ENCODE measurements at places on chromosomes 5 and 9.

GRCh38 chr5:151196556-151197290, 27.2 kb downstream of the CCDC69 start:
- no peak for DNase-seq

GRCh38 chr9:7936996-7937395, 137.4 kb upstream of the DMAC1 start:
- DNase-seq: no peak

- no peak for DNase-seq
Measured at GRCh38 chr9:92612292-92612691, 57.6 kb downstream of the IPPK start.

- DNase-seq: no peak
Measured at GRCh38 chr9:135478191-135478590, 1.4 kb upstream of the PPP1R26 start.

DNA sequence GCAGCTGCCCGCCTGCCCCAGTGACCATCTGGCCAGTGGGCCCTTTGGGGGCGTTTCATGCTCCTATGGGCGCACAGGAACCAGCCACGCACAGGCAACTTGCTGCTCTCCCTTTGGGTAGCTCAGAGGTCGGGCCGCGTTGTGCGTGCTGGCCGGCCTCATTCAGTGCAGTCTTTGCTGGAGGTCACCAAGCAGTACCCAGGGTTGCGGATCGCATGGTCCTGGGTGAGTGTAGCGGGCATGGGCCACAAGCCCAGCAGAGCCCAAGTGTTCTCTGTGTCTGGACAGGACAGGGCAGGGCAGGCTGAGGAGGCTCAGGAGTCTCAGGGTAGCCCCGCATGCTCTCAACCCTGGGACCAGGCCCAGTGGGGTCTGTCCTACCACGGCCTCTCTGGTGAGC, 9.9 kb upstream of the MRNIP start:
- no peak for DNase-seq

DNA sequence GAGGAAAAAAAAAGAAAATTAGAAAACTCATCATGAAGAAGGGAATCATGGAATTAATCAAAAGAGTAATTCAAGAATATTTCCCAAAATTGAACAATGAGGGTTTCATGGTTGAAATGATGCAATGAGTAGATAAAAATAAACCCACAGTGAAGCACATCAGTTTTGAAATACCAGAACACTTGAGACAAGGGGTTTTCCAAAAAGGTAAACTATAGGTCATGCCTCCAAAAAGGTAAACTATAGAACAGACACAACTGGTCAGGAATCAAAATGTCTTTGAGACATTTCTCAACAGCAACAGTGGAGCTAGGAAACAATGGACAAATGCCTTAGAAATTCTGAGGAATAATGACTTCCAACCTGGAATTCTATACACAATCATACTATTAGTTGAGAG, 60.2 kb upstream of the PCSK5 start:
- DNase-seq: no peak

GRCh38 chr5:40733434-40733833, 22.3 kb downstream of the TTC33 start:
- no peak for DNase-seq

GRCh38 chr5:180340856-180341255, 12.3 kb downstream of the GFPT2 start:
- no peak for DNase-seq

DNA sequence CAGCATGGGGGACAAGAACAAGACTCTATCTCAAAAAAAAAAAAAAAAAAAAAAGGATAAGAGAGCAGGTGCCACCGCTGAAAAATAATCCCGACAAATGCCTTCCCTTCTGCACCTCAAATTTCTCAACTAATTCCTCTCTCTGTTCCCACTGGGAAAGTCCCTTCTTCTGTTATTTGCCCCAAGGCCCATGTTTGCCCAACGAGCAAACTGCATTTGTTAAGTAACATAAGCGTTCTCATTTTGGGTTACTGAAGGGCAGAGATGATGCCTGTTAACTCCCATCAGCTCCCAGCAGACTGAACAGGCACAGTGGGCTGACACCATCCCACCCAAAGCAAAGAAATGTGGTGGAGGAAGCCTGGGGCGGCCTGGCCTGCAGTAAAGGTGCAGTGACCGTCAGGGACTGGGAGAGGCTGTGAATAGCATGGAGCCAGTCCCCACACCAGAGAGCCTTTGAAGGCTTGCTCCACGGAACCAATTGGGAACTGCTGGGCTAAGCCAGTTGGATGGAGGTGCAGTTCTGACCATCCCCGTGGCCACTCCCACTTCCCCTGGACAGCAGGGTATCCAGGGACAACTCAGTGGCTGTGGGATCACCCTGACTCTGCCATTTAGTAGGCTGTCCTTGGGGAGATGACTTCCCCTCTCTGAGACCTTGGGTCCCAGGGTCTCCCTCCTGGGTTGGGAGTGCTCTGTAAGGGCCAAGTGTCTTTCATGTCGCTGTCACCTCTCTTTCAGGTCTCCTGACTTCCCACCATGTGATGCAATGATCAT, 149.7 kb upstream of the IER5L start:
- no peak for DNase-seq

DNA sequence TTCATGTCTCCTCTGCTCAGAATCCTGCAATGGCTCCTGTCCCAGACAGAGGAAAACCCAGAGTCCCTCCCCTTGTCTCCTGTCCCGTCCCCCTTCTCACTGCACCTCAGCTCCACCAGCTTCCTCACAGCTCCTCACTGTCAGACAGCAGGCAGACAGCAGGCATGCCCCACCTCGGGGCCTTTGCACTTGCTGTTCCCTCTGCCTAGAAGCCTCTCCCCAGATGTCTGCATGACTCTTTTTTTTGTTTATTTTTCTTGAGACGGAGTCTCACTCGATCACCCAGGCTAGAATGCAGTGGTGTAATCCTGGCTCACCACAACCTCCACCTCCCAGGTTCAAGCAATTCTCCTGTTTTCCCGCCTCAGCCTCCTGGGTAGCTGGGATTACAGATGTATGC, 8.8 kb upstream of the SLC6A7 start:
- no peak for DNase-seq

GRCh38 chr5:75457691-75458090, 53.7 kb downstream of the CERT1 start:
- DNase-seq: no peak

DNA sequence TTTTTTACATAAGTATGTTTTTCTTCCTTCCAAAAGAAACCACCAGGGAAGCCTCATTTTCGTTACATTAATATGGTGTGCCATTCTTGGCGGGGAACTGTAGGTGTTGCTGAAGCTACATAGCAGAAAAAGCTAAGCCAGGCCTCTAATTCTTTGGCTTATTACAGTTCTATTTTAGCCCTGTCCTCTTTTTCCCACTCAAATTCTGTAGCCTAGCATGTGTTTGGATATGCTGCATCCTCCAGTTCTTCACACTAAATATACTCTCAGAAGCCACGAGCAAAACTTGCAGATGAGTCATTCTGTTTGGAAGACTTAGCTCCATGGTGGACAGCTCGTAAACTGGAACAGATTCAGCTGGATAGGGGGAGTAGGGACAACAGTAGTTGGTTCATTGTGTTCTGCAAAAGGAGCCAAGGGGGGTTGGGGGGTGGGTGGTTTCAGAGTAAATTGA, 369.4 kb downstream of the TMEM161B start:
- DNase-seq: no peak

- DNase-seq: no peak
Measured at GRCh38 chr9:31334837-31335528, 1049.5 kb upstream of the ACO1 start.

- DNase-seq: peak; percentile 48
Measured at GRCh38 chr5:142015781-142016533, 3.1 kb upstream of the GNPDA1 start.

DNA sequence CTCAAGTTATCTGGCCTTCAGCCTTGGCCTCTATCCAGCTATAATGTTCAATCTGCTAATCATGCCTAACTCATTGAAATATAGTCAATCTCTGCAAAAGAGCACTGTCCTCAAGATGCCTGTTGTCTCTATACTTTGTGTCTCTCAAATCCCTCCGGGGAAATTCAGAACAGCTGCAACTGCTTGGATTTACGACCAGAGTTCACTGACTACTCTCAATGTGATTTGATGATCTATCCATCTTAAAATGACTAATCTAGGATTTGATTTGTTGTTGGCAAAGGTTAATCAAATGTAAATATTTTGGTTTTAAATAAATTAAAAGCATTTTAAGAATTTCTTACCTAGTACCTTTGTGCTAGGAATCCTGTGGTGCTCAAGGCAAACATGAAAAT, 40.9 kb downstream of the SVEP1 start:
- no peak for DNase-seq

DNA sequence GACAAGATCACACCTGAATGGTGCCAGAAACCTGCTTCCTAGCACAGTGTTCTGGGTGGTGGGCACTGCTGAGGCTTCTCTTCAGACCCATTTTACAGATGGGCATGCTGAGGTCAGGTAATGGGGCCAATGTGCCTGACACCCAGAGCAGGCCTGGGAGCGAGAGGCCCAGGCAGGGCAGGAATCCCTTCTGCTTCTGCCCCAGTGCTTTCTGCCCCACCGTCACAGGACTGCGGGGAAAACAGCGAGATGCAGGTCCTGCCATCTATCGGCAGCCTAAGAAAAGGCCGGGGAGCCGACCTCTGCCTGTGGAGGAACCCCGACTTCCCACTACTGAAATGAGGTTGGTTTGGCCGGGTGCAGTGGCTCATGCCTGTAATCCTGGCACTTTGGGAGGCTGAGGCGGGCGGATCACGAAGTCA, 22.8 kb upstream of the RNU6ATAC start:
- DNase-seq: no peak

- DNase-seq: no peak
Measured at GRCh38 chr9:135342206-135343130, 137.1 kb upstream of the PPP1R26 start.

DNA sequence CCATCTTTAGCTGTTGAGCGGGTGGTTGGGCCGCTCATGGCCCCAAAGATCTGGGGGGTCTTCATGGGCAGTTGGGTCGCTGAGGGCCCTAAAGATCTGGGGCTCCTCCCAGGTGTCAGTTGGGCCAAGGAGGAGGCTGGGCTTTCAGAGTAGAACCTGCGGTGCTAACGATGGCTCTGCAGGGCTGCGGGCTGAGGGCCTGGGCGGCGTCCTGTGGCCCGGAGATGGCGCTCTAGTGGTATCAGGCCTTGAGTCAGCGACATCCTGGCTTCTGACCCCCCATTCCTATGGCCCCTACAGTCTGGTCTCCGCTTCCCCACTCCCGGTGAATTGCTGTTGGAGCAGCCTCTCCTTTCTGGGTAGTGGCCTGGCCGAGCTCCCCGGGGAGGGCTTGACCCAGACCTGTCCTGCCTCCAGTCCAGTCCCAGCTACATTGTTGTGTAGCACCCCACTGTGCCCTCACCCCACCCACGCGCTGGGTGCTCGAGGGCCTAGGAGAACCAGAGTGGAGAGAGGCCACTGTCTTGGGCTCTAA, 640 bp downstream of the C5orf58 start:
- no peak for DNase-seq

DNA sequence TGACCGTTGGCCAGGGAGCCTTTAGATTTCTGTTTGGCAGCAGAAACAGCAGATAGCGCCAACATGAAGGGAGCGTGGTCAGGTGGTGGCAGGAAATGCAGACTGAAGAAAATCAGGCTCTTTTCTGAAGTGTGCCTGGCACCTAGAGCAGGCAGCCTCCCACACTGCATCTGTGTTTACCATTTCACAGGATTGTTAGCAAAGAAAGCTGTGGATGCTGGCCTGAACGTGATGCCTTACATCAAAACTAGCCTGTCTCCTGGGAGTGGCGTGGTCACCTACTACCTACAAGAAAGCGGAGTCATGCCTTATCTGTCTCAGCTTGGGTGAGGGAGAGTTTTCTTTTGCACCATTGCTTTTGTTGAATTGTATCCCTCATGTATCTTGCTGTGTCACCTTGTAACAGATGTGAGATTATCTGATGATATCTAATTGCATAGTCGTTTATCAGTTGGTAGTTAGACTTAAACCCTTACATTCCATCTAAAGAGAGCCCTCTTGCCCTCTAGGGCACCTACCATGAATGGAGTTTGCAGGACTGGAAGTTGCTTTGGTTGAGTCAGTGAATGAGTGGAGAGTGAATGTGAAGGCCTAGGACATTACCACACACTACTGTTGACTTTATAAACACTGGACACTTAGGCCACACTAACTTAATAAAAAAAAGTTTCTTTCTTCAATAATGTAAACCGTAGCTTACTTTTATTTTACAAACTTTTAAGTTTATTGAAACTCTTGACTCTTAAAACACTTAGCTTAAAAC, 42.8 kb downstream of the ACO1 start:
- no peak for DNase-seq

DNA sequence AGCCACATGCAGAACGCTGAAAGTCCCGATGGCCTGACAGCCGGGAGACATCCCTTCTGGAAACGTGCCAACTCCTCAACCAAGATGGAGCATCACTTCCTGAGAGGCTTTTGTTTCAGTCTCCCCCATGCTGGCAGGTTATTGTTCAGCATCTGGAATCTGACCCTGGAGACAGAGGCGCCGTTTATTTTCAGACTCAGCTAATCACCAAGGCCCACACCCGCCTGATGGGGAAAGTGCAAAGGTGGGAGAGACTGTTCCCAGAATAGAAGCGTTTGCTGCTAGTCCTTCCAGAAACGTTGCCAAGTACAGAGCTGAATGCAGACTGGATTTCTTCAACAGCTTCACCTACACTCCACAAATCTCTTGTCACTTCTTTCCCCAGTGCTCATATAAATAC, 41.8 kb upstream of the S1PR3 start:
- DNase-seq: no peak

GRCh38 chr5:72093217-72093616, 14.1 kb upstream of the MAP1B start:
- no peak for DNase-seq

GRCh38 chr5:149282966-149283332, 11.3 kb downstream of the AFAP1L1 start:
- DNase-seq: no peak
